ENCODE measurements at places on chromosomes 1 and 21.

DNA sequence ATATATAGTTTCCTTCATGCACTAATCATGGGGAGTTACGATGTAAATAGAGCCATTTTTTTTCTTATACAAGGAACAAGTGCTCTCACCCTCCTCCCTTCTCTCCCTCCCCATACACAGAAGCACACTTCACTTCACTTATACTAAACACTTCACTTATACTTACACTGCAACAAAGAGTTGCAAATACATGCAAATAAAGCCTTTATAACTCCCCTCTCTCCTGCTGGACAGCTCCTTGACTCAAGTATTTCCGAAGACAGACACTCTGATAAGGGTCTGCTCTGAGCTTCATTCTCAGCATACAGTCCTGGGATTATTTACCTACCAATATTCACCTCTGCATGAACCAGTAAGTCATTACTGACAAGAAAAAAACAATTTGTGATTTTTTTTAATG is 35.6 kb upstream of the ERG start:
- no peak for DNase-seq

- DNase-seq: no peak
Observed at GRCh38 chr1:247367786-247368422, 36.2 kb upstream of the ZNF496 start.

DNA sequence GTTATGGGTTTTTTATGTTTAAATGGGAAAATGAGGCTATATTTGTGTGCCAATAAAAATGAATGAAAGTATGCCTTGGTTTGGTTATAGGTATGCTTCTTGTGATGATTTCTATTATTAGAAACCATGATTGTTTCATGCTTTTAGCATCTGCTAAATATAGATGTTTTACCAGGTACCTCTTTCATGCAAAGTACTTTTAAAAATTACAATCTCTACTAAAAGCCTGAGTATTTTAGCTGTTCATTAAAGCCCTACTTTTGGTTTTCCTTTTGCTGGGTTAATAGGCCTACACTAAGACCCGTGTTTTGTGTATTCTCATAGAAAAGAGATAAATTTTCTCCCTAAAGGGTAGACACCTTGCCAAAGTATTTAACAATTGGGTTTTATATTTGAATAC is 32.0 kb downstream of the MTF2 start:
- DNase-seq: no peak

GRCh38 chr1:66166753-66167152 is 367.2 kb upstream of the SGIP1 start:
- DNase-seq: no peak

DNA sequence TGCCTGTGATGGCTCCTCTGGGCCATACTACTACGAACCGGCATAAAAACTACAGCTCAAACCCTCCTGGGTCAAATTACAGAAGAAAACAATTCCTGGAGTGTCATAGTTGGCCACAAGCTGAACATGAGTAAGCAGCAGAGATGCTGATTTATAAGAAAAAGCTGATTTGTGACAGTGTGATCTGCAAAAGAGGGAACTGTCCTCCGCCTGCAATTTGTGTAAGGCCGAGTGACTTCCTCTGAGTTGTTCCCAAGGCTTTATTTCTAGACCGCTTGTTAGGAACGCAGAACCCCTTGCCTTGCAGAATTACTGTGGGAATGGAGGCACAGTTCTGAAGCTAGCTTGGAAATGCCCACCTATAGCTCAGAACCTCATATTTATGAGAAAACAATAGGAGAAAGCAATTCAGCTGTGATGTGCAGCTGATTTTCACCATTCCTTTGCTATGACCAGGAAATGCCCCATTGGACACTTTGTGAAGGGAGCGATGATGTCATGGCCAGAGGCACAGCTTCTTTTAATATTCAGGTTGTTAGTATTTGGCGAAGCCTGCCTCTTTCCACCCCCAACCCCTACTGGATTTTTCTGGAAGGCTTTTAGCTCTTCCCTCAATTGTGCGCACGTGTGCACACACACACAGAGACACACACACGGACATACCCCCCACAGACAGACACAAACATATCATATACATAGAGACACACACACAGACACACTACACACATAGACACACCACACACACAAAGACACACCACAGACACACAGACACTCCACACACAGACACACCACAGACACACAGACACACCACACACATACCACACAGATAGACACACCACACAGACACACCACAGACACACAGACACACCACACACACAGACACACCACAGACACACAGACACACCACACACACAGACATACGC is 47.6 kb downstream of the IER5 start:
- no peak for DNase-seq

GRCh38 chr1:42130061-42130660 is 23.0 kb upstream of the GUCA2B start:
- no peak for DNase-seq
